ENCODE measurements at places on chromosomes 6 and 20.

DNA sequence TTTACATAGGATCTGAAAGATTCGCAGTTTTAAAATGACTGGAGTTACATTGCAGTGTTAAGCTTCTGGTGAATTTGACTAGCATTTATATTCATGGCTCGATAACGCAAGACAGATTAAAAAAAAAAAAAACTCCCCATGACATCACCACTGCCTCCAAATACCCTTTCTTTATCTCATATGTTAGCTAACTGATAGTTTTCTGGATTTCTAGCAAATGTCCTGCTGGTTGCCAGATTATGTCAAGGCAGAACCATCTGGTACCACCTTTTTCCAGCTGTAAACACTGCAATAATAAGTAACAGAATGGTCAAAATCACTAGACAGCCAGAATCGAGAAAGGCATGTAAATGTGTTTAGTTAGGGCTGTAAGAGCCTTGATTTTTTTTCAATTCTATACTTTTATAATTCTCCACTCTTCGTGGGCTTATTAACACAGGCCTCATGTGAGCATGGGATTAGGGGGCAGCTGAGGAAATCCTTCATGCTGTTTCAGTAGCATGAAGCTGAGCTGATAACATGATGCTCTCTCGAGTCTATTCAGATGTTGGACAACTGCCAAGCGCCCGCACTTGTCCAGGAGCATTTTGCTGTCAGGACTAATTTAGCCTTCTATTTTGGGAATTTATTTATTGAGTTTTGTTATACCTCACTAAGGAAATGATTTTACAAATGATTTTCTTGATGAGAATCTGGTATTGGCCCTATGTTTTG is 166.0 kb upstream of the SCGN start:
- DNase-seq = no peak

DNA sequence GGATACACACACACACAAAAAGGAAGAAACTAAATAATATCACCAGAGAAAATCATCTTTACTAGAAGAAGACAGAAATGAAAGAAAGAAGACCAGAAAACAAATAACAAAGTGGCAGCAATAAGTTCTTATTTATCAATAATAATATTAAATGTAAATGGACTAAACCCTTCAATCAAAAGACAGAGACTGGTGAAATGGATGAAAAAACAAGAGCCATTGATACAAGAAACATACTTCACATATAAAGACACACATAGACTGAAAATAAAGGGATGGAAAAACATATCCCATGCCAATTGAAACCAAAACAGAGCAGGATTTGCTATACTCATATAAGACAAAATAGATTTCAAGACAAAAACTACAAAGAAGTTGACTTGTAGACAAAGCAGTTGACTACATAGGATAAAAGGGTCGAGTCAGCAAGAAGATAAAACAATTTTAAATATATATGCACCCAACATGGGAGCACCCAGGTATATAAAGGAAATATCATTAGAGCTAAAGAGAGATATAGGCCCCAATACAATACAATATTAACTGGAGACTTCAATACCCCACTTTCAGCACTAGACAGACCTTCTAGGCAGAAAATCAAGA is 259.4 kb downstream of the EPM2A start:
- DNase-seq = no peak

DNA sequence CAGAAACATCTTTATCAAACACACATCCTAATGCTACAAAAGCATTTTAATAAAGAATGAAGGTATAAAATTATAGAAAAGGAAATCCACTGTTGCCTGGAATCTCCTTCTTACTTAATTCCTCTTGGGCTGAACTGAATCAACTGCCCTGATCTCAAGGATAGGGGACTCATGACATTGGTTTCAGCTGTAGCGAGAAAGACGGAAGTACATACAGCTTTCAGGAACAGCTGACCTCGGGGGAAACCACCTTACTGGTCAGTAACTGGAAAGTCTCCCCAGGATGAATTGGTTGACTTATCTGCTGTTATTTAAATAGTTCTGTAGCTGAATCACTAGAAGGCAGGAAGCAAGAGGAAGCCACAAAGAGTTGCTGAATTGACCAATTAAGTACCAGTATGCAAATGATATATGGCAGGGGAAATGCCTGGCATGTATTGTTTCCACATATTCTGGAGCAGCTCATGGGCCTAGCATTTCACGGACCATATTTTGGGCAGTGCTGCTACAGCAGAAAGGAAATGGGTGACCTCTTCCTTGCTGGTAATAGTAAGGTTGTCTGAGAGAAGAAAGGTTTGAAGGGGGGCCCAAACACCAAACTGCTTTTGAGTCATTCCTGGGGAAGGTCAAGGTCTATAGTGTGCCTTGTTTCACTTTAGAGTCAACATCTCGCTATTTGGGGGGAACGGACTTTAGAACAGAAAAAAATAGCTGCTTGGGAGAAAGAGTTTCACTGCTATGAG is 43.7 kb upstream of the MAP7 start:
- DNase-seq = peak; percentile 57

GRCh38 chr6:2940010-2940850 is 31.1 kb downstream of the SERPINB6 start:
- peak; percentile 90 for DNase-seq

GRCh38 chr20:7358670-7359069 is 581.6 kb downstream of the HAO1 start:
- no peak for DNase-seq

- DNase-seq = no peak
Observed at GRCh38 chr6:129667034-129667433, 42.9 kb downstream of the ARHGAP18 start.

- no peak for DNase-seq
Observed at GRCh38 chr6:88842320-88842719, 121.1 kb downstream of the RNGTT start.

DNA sequence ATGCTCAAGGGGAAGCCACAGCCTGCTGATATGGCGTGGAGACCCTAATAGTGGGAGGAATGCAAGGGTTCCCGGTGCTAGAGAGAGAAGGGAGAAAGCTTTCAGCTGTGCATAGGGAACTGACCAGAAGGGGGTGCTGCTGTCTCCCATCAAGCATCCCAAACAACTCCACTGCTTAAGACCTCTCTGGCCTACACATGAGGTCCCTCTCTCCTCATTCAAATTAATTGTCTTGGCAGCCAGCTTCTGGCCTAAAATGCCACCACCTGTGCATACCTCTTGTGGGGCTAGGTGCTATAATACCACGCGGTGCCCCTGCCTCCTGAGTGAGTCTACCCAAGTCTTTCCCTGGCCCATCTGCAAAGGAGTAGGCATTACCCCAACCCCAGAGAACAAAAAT is 14.5 kb downstream of the ADISSP start:
- peak; percentile 70 for DNase-seq

- DNase-seq = no peak
Observed at GRCh38 chr6:160764847-160765246, 62.8 kb downstream of the PLG start.

GRCh38 chr6:356828-357251 is 34.7 kb upstream of the IRF4 start:
- peak; percentile 39 for DNase-seq

DNA sequence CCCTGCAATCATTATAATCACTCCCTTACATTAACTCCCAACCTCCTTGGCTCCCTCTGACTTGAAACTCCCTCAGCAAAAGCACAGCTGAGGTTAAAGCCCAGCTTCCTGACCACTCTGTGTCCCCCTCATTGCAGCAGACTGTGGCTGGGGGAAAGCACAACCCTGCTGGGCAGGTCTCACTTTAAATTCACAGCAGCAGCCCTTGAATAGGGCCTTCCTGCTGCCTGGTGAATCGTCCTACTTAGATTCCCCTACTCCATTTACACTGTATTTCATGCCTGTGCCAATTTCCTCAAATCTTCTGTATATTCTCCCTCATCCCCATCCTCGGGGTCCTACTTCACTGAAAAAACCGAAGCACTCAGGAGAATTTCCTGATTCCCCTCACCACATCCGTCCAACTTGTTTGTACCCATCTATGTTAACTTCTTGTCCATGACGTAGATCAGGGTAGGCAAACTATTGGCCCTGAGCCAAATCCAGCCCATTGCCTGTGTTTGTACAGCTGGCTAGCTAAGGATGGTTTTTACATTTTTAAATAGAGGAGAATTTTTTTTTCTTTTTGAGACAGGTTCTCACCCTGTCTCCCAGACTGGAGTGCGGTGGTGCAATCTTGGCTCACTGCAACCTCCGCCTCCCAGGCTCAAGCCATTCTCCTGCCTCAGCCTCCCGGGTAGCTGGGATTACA is 31.5 kb upstream of the GCM1 start:
- peak; percentile 32 for DNase-seq
